Skin of body (tissue), 3 donors: ENCODE measurements at places on chromosomes 12 and 14. TPM values are rescaled to one million over a fixed set of nuclear protein-coding genes. Genes with fewer than 3 reads are reported as not detected.

Gene ZNF10
- total RNA-seq, result 10.5 TPM

DNA sequence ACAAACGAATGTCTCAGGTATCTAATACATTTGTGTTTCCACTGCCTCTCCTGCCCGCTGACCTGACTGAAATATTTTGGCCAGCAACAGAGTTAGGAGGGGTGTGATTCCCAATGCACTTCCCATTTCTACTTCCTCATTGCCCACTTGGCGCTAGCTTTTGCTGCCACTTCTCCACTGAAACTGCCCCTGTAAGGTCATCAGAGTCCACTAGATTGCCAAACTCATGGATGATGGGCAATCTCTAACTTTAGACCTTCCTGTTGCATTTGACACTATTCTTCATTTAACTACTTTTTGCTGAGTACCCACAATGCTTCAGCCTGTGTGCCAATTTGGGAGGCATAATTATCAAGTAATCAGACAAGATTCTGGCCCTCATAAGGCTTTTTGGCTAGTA lies 40.8 kb downstream of the GPR65 start:
- no peak for DNase-seq

GRCh38 chr14:22996768-22997654 lies 12.9 kb downstream of the C14orf93 start:
- DNase-seq, result no peak

Gene TMTC1
- total RNA-seq, result 21.9 TPM

Gene LTBR
- total RNA-seq, result 28.2 TPM

- no peak for DNase-seq
These were observed 22.5 kb upstream of the SLC6A12 start for GRCh38 chr12:236445-236844.

Gene SDSL
- 2.6 TPM for total RNA-seq

- DNase-seq, result no peak
These were observed 13.1 kb downstream of the RPS6KL1 start for GRCh38 chr14:74909911-74910310.

GRCh38 chr12:115383668-115384067 lies 699.7 kb upstream of the TBX3 start:
- no peak for DNase-seq
